ENCODE measurements at places on chromosomes 11 and 22.

- no peak for DNase-seq
Measured at GRCh38 chr22:44401783-44402110, 89.0 kb upstream of the SHISAL1 start.

GRCh38 chr11:57377107-57377506 is 3.8 kb downstream of the PRG3 start:
- DNase-seq = no peak

- no peak for DNase-seq
Measured at GRCh38 chr11:93028960-93029522, 59.6 kb downstream of the MTNR1B start.

DNA sequence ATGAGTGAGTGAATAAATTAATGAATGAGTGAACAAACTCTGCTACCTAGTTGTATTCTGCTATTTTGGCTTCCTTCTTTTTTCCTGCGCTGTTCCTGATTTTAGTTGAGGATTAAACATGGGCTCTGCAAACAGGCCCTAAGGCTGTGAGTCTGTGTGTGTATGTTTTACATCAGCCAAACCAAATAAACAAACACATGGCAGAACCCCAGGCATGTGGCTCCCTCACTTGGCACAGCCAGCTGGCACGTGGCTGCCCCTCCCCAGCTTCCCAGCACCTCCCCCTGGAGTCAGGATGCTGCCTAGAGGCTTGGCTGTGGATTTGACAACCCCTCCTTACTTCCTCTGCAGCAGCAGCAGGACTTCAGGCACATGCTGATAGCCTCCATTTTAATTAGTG is 593.2 kb downstream of the INSC start:
- DNase-seq = no peak

DNA sequence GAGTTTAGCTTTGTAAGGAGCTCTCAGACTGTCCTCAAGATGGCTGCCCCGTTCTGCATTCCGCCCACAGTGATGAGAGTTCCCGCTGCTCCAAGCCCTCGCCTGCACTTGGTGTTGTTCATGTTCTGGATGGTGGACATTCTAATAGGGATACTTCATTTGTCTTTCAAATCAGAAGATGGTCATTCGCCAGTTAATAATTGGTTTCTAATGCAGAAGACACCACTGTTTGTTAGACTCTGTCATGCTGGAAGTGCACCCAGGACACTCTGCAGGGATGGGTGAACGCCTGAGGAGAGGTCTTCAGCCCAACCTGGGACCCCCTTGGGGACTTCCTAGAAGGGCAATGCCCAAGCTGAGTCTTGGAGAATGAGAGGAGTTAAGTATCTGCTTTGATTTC is 836.4 kb downstream of the TBC1D22A start:
- no peak for DNase-seq

DNA sequence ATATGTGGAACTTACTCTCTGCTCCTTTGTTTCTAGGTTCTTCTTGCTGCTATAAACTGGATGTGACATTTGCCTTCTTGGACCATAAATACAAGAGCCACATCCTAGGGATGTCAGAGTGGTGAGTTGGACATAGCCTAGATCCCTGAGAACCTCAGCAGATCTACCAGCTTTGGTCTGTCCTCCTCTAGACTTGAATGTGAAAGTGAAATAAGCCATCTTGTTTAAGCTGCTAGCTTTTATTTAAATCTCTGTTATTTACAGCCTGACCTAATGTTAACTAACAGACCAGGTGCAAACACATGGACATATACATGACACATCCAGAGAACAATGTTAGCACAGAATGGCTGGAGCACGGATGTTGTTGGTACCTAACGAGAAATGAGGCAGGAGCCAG is 36.0 kb downstream of the SLN start:
- no peak for DNase-seq

DNA sequence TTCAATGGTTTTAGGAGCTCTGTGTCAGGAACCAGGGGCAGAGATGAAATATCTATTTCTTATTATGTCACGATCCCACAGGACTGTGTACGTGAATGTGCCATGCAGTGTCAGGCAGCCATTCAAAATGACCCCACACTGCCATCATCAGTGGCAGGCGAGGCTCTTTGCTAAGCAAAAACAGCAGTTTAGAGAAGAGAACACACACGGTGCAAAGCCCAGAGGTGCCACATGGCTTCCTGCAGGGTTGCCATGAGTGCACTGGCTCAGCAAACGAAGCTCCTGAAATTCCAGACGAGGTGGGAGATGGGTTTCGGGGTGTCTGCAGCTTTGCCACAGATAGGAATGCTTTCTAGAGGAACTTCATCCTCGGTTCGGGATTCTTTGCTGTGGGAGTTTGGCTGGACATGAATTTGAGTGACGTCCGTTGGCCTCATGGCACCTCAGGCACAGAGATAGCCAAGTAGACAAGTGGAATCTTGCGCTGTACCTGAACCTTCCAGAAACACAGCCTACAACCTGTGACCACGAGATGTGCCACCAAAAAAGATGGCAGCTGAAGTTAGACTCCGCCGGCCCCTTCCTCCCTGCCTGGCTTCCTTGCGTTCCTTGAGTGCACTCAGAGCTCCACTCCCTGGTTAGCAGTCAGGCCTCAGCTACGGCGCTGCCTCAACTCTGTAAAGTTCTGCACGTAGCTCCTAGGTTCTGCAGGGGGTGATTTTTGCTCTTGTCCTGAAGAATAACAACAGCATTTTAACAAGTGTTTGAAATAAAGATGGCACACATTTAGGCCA is 7.8 kb upstream of the ZBED4 start:
- no peak for DNase-seq

GRCh38 chr11:32341620-32342613 is 93.4 kb downstream of the WT1 start:
- DNase-seq = no peak

DNA sequence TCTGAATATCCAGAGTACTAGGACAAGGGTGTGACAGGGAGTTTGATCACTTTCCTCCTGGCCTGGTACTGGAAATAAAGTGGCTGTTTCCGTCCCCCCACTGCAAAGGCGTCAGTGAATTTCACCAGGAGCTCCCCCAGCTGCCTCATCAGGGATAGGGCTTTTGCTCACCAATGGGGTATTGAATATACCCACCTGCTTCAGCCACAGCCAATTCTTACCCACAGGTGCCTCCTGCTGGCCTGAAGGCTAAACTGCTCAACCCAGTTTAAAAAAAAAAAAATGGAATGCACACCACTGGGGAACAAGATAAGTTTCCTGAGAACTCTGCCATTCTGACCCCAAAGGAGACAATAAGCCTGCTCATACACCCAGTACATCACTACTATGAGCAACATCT is 65.3 kb upstream of the MS4A8 start:
- no peak for DNase-seq

DNA sequence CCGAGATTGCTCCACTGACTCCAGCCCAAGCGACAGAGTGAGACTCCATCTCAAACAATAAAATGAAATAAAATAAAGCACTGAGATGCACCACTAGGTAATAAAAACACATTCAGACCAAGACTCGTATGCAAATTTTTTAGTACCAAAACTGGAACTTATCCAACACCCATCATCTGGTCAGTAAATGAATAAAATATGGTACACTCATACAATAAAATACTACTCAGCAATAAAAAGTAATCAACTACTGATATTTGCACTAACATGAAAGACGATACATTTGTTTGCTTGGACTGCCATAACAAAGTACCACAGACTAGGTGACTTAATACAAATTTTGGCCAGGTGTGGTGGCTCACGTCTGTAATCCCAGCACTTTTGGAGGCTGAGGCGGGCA is 17.8 kb upstream of the POLD3 start:
- no peak for DNase-seq

DNA sequence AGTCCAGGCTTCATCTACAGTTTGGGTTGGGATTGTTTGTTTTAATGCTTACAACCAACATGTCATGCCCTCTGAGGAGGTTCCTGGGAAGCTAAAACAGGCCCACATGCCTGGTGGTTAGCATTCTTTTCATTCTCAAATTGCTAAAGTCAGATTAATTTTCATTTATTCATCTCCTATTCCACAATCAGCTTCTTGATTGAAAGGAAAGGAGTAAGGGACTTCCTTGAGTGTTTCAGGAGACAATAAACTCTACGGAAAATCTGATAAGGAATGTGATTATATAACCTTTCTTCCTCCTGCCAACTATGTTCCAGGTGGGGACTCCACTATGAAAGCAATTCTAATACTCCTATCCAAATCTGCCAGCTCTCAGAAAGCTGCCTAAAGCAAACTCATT is 30.8 kb downstream of the MRTFA start:
- no peak for DNase-seq

GRCh38 chr11:130042093-130042591 is 27.6 kb upstream of the APLP2 start:
- DNase-seq = no peak

DNA sequence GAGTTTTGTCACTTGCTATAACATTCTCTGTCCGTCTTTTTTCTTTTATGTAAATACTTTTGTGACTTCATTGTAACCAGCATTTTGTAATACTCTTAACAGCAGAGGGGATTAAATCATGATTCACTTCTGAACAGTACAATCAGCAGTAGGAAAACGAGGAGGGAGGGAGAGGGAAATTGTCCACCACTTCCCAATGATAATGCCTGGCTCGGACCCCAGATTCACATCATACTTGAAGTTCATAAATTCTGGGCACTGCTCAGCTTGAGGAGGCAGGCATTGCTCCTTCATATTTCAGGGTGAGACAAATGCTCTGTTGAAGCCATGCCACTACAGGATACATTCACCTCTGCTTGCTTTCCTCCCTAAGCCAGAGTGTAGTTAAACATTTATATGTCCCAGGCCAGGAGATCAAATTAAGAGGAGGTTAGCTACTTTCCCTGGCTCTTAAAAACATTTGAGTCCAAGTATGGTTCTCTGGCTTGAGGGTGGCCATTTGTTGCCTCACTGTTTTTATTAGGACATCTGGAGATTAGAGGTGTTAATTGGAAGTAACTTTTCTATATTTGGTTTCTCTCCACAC is 129.0 kb upstream of the LDLRAD3 start:
- DNase-seq = no peak

DNA sequence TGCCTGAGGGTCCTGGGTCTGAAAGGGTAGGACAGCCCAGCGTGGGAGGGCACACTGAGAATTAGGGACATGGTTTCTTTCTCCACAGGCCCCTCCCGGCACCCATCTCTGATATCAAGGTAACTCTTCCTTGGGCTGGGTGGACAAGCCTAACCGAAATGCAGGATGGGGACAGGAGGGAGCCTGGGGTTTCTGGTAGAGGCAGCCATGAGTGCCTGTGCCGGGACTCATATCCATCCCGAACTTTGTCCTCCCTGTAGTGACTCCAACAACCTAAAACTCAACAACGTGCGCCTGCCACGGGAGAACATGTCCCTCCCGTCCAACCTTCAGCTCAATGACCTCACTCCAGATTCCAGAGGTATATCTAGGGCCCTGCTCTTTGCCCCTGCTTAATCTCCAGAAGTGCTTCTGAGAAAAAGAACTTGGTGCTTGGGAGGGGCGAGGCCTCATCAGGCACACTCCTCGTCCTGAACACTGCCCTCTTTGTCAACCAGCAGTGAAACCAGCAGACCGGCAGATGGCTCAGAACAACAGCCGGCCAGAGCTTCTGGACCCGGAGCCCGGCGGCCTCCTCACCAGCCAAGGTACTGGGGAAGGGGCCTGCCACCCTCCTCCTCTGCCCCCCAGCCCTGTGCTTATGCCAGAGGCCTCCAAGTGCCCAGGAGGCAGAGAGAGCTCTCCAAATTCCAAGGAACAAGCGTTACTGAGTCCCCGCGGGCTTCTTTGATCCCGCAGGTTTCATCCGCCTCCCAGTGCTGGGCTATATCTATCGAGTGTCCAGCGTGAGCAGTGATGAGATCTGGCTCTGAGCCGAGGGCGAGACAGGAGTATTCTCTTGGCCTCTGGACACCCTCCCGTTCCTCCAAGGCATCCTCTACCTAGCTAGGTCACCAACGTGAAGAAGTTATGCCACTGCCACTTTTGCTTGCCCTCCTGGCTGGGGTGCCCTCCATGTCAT is 3.1 kb downstream of the TMEM25 start:
- no peak for DNase-seq

- DNase-seq = no peak
Measured at GRCh38 chr11:1927026-1927847, 7.7 kb downstream of the TNNT3 start.

DNA sequence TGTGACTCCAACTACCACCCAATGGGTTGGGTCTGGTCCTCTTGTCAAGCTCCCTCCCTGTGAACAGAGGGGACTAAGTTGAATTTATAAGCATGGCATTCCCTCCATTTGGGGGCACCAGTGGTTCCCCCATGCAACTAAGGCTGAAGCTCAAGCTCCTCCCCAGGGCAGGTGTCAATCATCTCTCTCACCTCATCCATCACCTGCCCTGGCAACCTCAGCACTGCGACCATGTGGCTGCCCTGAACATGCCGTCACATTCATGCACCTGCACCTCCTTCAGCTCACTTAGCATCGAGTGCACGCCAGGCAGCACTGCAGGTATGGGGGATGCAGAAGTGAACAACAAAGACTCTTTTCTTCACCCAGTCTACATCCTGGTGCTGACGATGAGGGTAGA is 799.3 kb downstream of the TBC1D22A start:
- DNase-seq = no peak

GRCh38 chr11:118341261-118341660 is 1.2 kb downstream of the CD3D start:
- DNase-seq = no peak

GRCh38 chr11:128045094-128045725 is 542.1 kb downstream of the ETS1 start:
- DNase-seq = no peak

- DNase-seq = peak; percentile 24
Measured at GRCh38 chr22:39943337-39943736, 16.9 kb upstream of the TMA7B start.

DNA sequence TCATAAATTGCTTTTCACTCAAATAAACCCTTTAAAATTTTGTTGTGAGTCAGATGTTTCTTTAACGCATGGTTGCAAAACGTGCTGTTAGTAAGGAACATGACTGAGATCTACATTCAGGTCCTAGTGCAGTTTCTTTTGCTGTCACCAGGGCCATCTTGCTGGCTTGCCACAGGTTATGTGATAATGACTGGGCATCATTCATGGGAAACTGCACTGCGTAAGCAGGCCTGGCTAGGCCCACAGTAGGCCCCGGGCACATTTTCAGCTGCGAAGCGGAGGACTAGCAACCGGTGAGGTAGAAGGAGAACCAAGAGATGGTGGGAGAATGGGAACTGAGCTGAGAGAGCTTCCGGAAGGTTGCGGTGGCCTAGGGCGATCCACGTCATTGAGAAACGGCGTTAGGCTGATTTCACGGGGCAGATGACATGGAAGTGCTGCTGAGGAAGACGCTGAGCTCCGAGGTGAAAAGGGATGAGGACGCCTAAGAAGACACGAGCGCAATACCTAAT is 3.2 kb upstream of the KLHDC7B start:
- DNase-seq = no peak

DNA sequence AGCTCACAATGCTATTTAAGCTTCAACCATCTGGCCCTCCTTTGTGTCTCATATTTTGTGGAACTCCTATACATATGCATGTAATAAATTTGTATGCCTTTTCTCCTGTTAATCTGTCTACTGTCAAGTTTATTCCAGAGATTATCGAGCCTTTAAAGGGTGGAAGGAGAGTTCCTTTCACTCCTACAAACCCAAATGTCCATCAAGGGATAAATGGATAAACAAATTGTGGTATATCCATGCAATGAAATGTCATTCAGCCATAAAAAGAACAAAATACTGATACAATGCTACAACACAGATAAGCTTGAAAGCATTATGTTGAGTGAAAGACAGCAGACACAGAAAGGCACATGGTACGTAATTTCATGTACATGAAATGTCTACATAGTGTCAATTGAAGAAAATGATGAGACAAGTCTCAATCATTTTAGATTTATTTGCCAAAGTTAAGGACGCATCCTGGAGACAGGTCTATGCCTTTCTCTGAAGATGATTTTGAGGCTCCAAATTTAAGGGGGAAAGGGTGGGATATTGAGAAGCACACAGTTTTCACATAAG is 17.7 kb upstream of the FEZ1 start:
- DNase-seq = no peak
